ENCODE measurements at places on chromosomes 4 and X.

- no peak for DNase-seq
Observed at GRCh38 chr4:8346838-8347605, 77.5 kb downstream of the HTRA3 start.

- no peak for DNase-seq
Observed at GRCh38 chr4:120964596-120964995, 42.1 kb upstream of the PRDM5 start.

DNA sequence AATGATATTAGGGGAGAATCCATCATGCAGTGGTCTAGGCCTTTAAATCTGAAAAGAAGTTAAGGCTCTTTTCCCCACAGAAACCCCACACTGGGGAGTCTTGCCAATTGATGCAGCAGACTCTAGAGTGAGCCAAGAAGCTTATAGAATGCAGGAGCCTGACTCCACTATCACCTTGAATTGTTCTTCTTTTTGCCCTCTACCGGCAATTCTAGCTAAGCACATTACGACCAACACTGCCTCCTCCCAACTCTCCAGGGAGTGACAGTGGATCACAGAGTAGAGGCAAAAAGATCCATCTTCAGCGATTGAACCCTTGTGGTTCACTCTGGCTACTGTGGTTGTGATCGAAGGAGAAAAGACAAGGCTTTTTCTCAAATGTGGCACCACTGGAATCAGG, 331.5 kb downstream of the NKX6-1 start:
- peak; percentile 44 for DNase-seq

DNA sequence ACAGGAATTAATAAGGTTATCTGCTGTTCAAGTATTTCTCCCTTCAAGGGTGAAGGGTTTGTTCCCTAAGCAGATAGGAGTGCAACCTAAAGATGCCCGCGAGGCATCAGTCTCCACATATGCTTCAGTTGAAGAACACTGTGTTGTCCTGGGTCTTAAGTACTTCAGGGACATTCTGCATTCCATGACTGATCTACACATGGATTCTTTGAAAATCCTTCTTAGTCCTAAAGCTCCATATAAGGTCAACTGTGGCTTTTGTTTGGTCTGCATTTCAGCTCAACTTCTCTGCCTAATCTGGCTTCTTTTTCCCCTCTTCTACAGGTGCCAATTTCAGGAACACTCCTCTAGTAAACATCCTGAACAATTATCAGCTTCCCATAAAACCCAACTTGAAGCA, 21.8 kb upstream of the CTSO start:
- no peak for DNase-seq

DNA sequence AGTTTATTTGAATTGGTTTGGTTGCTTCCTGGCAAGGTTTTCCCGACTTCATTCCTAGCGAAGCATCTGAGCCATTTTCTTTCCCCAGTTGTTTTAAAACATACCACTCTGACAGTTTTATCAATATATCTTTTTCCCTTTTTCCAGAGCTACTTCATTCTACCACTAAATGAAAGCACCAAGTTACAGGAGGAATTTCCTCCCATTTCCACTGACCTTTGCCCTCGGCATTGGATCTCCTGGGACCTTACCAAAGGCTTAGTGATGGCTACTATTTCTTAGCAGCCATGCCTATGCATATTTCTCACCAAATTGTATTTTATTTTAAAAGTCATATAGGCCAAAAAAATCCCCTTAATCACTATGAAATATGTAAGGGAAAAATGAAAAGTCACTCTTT, 150.5 kb downstream of the ZNF330 start:
- DNase-seq, result no peak

- DNase-seq, result no peak
Observed at GRCh38 chr4:17038510-17039176, 140.2 kb upstream of the LDB2 start.

GRCh38 chr4:158895797-158896576, 127.2 kb downstream of the FNIP2 start:
- DNase-seq, result no peak

GRCh38 chrX:31316340-31316991, 244.6 kb upstream of the FTHL17 start:
- DNase-seq, result no peak

DNA sequence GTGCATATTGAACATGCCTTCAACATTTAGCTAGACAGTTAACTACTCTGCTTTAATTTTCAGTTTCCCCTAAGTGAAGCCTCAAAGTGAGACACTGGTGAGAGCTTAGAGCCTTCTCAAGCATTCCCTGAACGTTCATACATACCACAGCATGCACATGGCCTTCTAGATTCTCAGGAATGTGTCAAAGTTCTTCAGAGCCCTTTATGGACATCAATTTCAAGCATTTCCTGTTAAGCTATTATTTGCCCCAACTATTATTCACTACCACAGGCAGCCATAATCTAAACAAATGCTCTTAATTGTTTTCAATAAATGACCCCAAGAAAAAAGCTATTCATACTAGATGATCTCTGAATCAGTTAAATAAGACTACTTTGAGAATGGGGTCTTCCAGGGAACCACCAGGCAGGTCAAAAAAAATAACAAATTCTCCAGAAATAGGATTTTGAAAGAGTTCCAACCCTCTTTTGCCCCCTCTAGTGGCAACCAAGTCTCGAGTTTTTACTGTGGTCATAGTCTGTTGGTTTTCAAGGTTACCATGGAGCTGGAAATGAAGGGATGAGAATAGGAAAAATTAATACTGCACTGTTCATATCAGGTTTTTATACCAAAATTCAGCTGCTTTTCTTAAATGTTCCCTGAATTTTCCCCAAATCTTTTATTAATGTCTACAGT, 235.4 kb downstream of the RAB28 start:
- no peak for DNase-seq
